ENCODE measurements at places on chromosomes 11 and 22. TPM values are rescaled to one million over a fixed set of nuclear protein-coding genes. Genes with fewer than 3 reads are reported as not detected.

DNA sequence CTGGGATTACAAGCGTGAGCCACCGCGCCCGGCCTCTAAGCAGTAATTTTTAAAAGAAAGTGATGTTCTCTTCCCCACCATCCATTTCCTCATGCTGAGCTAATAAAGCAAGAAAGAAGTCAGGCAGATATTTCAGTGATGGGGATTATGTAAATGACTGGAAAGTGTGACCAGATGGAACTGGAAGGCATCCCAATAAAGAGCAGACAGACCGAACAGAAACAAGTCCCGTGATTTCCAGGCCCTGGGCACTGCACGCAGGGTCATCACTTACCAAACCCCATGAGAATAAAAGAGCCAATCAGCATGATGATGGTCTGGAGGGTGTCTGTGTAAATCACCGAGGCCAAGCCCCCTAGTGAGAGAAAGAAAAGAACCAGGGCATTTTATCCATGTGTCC, 18.2 kb downstream of the SLC5A4 start:
- DNase-seq, result no peak

Gene APOA1
- total RNA-seq, result not detected

- DNase-seq, result peak; percentile 32
These were observed 52.2 kb downstream of the GAB2 start for GRCh38 chr11:78365381-78365792.

Gene TRIM66
- 10.5 TPM for total RNA-seq

Gene MS4A14
- total RNA-seq, result not detected

DNA sequence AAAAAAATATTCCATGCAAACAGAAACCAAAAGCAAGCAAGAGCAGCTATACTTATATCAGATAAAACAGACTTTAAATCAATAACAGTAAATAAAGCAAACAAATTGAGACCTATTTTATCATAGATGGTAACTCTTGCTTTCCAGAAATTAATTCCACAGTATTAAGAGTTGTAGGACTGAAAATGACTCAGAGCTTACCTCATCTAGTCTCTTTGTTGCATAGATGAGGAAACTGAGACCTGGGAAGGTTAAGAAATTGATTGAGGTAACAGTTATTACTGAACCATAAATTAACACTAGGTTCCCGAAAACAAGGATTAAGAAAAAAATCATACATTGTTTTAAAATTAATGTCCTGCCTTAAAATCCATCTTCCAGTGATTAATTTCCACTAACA, 123.8 kb downstream of the PLEKHA7 start:
- DNase-seq, result no peak

Gene ZNF195
- total RNA-seq, result 26.3 TPM

Gene GSC2
- not detected for total RNA-seq

- peak; percentile 99 for DNase-seq
These were observed 72.5 kb downstream of the MICAL2 start for GRCh38 chr11:12182676-12183541.

GRCh38 chr11:16382638-16383380, 26.5 kb upstream of the SOX6 start:
- no peak for DNase-seq

DNA sequence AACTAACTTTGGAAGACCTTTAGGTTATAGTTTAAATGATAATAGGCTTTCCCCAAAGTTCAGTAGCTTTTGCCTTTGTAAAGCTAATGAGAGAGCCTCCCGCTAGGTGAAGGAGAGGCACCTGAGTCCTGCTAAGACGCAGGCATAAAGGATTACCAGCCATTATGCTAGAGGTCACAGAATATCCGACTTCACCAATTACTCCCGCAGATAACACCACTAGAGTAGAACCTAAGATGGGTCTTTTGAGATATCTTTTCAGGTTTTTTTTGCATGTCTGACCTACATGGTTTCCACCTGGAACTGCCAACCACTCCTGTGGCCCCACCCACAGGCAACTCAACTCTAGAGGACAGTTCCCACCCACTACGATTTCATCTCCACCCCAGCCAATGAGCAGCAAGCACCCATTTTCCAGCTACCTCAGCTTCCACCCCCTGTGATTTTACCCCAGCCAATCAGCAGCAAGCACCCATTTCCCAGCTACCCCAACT, 314.3 kb downstream of the BRD1 start:
- DNase-seq, result no peak

GRCh38 chr22:19841641-19842392, 12.9 kb downstream of the GNB1L start:
- no peak for DNase-seq

Gene OR8K5
- total RNA-seq, result not detected

GRCh38 chr11:32817852-32818183, 11.9 kb upstream of the PRRG4 start:
- DNase-seq, result no peak

GRCh38 chr11:42034826-42035225, 575.4 kb upstream of the LRRC4C start:
- DNase-seq, result no peak

GRCh38 chr11:43905813-43906241, 25.2 kb downstream of the ALKBH3 start:
- no peak for DNase-seq
